ENCODE measurements at places on chromosomes 13 and 19. TPM values are rescaled to one million over a fixed set of nuclear protein-coding genes. Genes with fewer than 3 reads are reported as not detected.

GRCh38 chr13:106433066-106433465, 102.4 kb downstream of the EFNB2 start:
- no peaks in the 10 kb centered on the region for H3K4me1 ChIP-seq
- no peak overlapping the region for H3K4me3 ChIP-seq
- DNase-seq, result no peak
- H3K27me3 ChIP-seq, result no peaks in the 10 kb centered on the region
- no peak overlapping the region for H3K27ac ChIP-seq

The ADAMTS10 gene
- 22.1 TPM for total RNA-seq

The ZNF333 gene
- 21.9 TPM for total RNA-seq

The APC2 gene
- 0.24 TPM for total RNA-seq

DNA sequence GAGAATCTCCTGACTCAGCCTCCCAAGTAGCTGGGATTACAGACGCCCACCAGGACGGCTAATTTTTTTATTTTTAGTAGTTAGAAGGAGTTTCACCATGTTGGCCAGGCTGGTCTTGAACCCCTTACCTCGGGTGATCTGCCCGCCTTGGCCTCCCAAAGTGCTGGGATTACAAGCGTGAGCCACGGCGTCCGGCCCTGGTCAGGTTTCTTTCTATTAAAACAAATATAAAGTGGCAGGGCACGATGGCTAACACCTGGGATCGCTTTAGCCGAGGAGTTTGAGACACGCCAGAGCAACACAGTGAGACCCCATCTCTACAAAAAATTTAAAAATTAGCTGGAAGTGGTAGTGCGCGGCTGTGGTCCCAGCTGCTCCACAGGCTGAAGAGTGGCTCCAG, 1.5 kb upstream of the MED25 start:
- peak overlapping the region; percentile 71 for H3K27ac ChIP-seq
- no peaks in the 10 kb centered on the region for H3K27me3 ChIP-seq
- H3K4me3 ChIP-seq, result no peak overlapping the region

GRCh38 chr13:39452834-39453233, 150.2 kb downstream of the LHFPL6 start:
- no peaks in the 10 kb centered on the region for H3K36me3 ChIP-seq
- H3K27me3 ChIP-seq, result no peaks in the 10 kb centered on the region
- H3K27ac ChIP-seq, result no peak overlapping the region
- peaks cover 5% of the 10 kb centered on the region for H3K4me1 ChIP-seq

All from hepatocyte (in vitro differentiated cells).